ENCODE measurements at places on chromosomes 2 and 18. TPM values are rescaled to one million over a fixed set of nuclear protein-coding genes. Genes with fewer than 3 reads are reported as not detected.

The PROM2 gene
- total RNA-seq: 14.2 TPM

The RTP5 gene
- not detected for total RNA-seq

The MROH2A gene
- total RNA-seq: not detected

The CDH19 gene
- total RNA-seq: not detected

The KCNF1 gene
- total RNA-seq: 0.71 TPM

The PAX3 gene
- not detected for total RNA-seq

The ZFP36L2 gene
- total RNA-seq: 222 TPM

The SNX17 gene
- 89.3 TPM for total RNA-seq

The MLPH gene
- 1.2 TPM for total RNA-seq

DNA sequence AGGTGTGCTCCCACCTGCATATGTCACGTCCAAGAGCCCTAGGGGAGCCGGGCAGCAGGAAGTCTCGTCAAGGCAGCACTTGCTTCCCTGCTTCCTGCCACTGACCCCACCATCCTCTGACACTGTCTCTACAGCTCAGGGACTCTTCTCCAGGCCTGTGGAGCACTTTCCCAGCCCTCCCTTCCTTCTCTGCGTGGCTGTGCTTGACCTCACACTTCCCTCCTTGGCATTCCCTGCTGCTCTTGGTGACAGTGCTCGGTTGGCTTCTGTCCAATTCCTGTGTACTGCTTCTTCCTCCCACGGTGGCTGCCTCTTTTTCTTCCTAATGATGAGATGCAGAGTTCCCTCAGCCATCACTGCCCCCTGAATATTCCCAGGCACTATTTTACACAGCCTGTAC, 2.8 kb downstream of the CIDEA start:
- peaks cover 4% of the 10 kb centered on the region for H3K4me1 ChIP-seq
- no peak for DNase-seq
- H3K36me3 ChIP-seq: no peaks in the 10 kb centered on the region
- peaks cover 73% of the 10 kb centered on the region for H3K27me3 ChIP-seq

- no peaks in the 10 kb centered on the region for H3K36me3 ChIP-seq
- H3K4me1 ChIP-seq: no peaks in the 10 kb centered on the region
- no peak overlapping the region for H3K4me3 ChIP-seq
- no peak for DNase-seq
- no peak overlapping the region for H3K27ac ChIP-seq
- H3K27me3 ChIP-seq: peaks cover 25% of the 10 kb centered on the region
These were observed 82.7 kb upstream of the SLC35G4 start for GRCh38 chr18:11526675-11527074.

- peak overlapping the region; percentile 53 for H3K4me3 ChIP-seq
- H3K27ac ChIP-seq: no peak overlapping the region
- DNase-seq: no peak
- H3K27me3 ChIP-seq: no peaks in the 10 kb centered on the region
- no peaks in the 10 kb centered on the region for H3K4me1 ChIP-seq
These were observed 38.0 kb downstream of the ADNP2 start for GRCh38 chr18:80147037-80147417.

GRCh38 chr2:217992061-217992460, 10.7 kb downstream of the TNS1 start:
- no peak overlapping the region for H3K27ac ChIP-seq
- DNase-seq: no peak
- peaks cover 24% of the 10 kb centered on the region for H3K27me3 ChIP-seq
- no peak overlapping the region for H3K4me3 ChIP-seq
- H3K4me1 ChIP-seq: peaks cover 17% of the 10 kb centered on the region

DNA sequence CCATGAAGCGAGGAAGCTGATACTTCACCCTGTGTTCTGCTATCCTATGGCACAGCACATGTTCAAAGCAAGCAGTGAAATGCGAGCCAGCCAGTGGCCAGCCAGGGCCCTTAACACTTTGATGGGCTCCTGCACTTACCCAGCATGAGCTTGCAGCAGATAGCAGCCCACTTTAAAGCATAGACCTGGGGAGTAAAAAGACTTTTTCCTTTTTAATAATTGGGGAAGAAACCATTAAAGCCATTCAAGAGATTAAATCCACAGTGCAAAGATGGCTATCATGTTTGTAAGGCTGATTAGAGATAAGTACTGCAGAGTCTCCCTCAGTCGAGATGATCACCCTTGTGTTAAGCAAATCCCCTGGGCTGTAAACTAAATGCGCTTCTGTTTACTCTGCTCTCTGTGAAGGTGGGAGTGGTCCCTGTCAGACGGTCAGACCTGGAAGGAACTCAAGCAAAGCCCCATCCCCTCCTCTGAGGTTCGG, 15.7 kb downstream of the CCBE1 start:
- H3K36me3 ChIP-seq: no peaks in the 10 kb centered on the region
- peaks cover 7% of the 10 kb centered on the region for H3K4me1 ChIP-seq
- H3K27ac ChIP-seq: no peak overlapping the region
- DNase-seq: no peak
- no peak overlapping the region for H3K4me3 ChIP-seq

DNA sequence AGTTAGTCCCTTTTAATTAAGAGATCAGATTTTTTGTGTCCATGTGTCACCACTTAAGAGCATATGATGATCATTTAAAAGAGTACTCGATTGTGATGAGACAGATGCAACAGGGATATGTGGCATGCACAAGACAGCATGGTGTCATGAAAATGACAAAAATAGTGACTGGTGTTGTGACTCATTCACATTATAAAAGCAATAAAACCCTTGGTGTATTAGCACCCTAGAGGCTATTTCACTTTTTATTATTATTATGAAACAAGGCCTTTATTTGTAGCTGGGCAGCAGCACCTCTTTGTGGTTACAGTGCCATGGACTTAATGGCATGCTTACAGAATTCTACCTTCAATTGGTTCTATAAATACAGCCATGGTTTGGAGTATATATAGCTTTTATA, 1296.0 kb upstream of the ZEB2 start:
- no peak overlapping the region for H3K4me3 ChIP-seq
- H3K27me3 ChIP-seq: peaks cover 3% of the 10 kb centered on the region
- H3K36me3 ChIP-seq: no peaks in the 10 kb centered on the region

DNA sequence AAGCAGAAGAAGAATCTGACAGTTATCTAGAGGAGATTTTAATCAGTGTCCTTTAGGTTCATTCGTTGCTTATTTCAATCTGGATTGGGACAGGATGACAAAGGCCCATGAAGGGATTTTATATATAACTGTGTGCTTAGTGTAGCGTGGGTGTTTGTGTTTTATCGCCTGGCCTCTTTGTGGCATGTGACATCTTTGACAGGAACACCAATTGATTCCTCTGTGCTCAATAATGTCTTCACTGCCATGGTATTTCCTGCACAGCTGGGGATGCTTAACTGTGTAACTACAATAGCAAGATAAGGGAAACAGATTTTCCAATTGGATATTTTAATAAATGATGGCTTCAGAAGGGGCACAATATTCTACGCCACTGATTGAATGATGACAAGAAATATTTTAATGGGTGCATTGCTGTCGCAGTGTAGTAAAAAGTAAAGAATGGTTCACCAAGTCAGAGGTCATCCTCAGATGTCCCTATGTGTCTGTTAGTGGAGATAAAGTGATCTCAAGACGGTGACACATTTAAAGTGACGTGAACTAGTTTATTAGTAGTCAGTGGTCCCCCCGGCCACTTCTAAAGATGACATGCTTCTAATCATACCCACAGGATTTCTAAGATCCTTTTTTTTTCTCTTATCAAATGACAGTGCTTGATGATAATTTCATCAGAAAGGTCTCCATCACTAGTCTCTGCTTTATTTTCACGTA, 160.4 kb downstream of the AGAP1 start:
- no peaks in the 10 kb centered on the region for H3K27me3 ChIP-seq
- H3K4me1 ChIP-seq: peaks cover 14% of the 10 kb centered on the region
- H3K27ac ChIP-seq: no peak overlapping the region

DNA sequence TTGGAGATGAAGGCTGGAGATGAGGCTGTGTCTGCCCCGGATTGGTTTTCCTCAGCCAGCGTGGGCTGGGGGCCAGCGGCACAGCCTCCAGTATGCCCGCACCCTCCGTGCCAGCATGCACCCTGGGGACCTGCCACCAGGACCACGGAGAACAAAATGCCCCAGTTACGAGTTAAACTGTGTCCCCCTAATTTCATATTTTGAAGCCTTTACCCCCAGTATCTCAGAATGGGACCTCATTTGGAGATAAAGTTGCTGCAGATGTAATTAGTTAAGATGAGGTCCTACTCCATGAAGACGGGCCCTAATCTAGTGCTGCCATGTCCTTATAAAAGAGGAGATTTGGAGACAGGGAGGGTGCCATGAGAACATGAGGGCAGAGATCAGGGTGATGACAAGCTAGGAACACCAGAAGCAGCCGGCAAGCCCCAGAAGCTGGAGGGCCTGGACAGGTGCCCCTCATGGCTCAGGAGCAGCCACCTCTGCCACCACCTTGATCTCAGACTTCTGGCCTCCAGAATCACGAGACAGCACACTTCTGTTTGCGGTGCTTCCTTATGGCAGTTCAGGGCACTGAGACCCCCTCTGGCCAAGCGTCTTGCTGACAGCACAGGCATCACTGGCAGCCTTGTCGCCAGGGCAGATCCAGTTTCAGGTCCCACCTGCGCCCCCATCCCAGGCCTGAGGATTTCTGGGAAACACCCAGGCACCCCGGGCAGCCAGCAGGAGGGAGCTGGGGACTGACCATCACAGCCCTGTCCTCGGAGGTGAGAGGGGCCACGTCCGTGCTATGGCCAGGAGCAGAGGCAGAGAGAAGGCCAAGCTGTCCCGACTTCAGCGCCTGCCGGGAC, 29.4 kb downstream of the KIF1A start:
- H3K36me3 ChIP-seq: peaks cover 6% of the 10 kb centered on the region
- no peak overlapping the region for H3K4me3 ChIP-seq
- no peak for DNase-seq
- H3K27me3 ChIP-seq: no peaks in the 10 kb centered on the region

GRCh38 chr2:224799691-224800090, 83.5 kb upstream of the CCDC195 start:
- no peak for DNase-seq
- no peaks in the 10 kb centered on the region for H3K36me3 ChIP-seq
- no peaks in the 10 kb centered on the region for H3K27me3 ChIP-seq
- no peak overlapping the region for H3K4me3 ChIP-seq
- H3K4me1 ChIP-seq: no peaks in the 10 kb centered on the region
- H3K27ac ChIP-seq: no peak overlapping the region

DNA sequence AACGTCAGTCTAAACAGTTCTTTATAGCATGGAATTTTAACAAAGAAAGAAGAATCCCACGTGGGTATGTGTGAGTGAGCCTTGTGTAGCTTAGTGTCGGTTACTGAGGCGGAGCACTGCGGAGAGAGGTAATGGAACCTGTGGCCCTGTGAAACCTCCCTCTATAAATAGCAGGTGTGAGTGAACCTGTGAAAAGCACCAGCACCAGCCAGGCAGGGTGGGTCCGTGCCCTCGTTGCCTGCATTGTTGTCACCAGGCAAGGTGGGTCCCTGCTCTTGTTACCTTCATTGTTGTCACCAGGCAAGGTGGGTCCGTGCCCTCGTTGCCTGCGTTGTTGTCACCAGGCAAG, 4.7 kb downstream of the CTDP1 start:
- no peak overlapping the region for H3K27ac ChIP-seq
- H3K4me3 ChIP-seq: no peak overlapping the region
- H3K4me1 ChIP-seq: peaks cover 23% of the 10 kb centered on the region
- H3K36me3 ChIP-seq: peaks cover 1% of the 10 kb centered on the region
- H3K27me3 ChIP-seq: no peaks in the 10 kb centered on the region

DNA sequence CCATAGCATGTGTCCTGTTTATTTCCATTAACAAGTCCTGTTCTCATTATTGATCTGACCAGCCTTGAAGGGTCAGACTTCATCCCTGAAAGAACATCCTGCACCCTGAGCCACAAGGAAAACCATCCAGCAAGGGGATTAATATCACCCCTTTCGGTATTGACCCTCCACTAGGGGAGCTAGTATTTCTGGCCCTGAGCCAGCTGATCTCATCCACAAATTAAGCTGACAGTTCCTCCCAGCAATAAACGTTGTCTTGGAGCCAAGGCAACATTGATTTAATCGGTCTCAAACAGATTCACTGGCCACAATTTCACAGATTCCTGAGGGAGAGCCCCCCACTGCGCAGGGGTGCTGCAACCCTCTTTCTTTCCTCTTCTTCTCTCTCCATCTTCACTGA, 353.1 kb upstream of the FANCL start:
- no peaks in the 10 kb centered on the region for H3K27me3 ChIP-seq
- no peak overlapping the region for H3K4me3 ChIP-seq
- H3K36me3 ChIP-seq: no peaks in the 10 kb centered on the region
- peaks cover 3% of the 10 kb centered on the region for H3K4me1 ChIP-seq

DNA sequence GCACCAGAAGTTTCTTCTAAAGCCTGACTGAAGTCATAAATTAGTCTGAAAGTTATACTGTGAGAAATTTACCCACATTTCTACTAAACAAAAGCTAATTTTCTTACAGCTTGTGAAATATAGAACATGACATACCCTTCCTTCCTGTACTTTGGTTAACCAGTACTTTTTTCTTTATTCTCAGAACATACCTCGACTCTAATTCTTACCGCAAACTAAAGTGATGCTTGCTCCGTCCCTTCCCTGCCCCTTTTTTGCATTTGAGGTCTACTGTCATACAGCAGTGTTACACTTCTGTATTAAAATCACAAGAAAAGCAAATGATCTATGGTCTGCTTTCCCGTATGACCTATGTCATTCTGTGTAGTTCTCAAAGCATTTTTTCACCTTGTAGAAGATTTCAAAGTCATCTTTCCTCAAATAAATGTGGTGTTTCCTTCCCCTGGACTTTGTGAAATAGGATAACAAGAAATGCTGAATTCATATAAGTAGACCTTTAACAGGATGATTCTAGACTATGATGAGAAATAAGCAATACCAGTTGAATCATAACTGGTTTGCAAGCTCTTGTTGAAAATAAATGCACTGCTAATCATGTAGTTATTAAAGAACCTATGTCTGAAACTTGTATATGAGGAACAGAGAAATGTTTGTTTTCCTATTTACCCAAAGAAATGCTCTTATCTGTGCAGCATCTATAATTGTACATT, 30.4 kb downstream of the CYTIP start:
- no peak overlapping the region for H3K4me3 ChIP-seq
- peaks cover 8% of the 10 kb centered on the region for H3K4me1 ChIP-seq
- no peak overlapping the region for H3K27ac ChIP-seq
- peaks cover 23% of the 10 kb centered on the region for H3K27me3 ChIP-seq
- no peak for DNase-seq
- no peaks in the 10 kb centered on the region for H3K36me3 ChIP-seq

GRCh38 chr18:50250935-50251334, 15.4 kb downstream of the CFAP53 start:
- H3K36me3 ChIP-seq: peaks cover 1% of the 10 kb centered on the region
- no peak for DNase-seq
- H3K27me3 ChIP-seq: no peaks in the 10 kb centered on the region
- H3K27ac ChIP-seq: no peak overlapping the region
- no peak overlapping the region for H3K4me3 ChIP-seq
- no peaks in the 10 kb centered on the region for H3K4me1 ChIP-seq

DNA sequence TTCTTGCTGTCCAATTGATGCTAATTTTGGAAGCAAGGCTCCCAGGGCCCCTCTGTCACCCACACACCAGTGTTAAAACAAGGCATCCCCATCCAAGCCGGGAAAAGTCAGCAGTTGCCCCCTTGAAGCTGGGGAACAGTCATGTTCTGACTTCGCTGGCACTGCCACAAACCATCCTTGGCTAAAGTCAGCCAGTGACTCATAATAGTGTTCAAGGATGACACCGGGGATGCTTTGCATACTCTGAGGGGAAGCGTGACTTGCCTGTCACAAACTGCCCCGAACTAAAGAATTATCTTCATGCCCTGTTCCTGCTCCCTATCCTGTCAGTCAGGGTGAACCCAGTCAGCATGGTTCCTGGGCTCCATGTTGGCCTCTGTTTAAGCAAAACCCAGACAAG, 37.0 kb downstream of the TGFA start:
- H3K27ac ChIP-seq: no peak overlapping the region
- DNase-seq: no peak
- H3K4me1 ChIP-seq: peaks cover 7% of the 10 kb centered on the region
- H3K27me3 ChIP-seq: peaks cover 11% of the 10 kb centered on the region

Data from progenitor cell of endocrine pancreas (in vitro differentiated cells).